ENCODE measurements at places on chromosomes 1 and 21.

DNA sequence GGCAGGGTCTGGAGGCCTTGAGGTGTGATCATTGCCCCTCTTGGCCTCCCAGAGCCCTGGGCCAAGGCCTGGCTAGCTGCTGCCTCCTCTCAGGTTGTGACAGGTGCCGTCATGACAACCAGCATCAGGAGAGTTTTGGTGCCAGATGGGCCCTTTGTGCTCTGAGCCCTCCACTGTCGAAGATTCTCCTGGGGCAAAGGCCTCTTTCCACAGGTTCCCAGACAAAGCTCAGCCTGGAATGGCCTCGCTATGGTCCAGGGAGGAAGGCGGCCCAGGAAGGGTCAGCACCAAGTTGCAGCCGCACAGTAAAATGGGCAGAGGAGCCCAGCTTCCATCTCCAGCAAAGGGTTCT, 78.4 kb downstream of the ALPL start:
- DNase-seq = no peak

- no peak for DNase-seq
Measured at GRCh38 chr1:156203331-156203730, 9.4 kb downstream of the SLC25A44 start.

- peak; percentile 6 for DNase-seq
Measured at GRCh38 chr21:41432562-41433460, 6.8 kb downstream of the MX1 start.

DNA sequence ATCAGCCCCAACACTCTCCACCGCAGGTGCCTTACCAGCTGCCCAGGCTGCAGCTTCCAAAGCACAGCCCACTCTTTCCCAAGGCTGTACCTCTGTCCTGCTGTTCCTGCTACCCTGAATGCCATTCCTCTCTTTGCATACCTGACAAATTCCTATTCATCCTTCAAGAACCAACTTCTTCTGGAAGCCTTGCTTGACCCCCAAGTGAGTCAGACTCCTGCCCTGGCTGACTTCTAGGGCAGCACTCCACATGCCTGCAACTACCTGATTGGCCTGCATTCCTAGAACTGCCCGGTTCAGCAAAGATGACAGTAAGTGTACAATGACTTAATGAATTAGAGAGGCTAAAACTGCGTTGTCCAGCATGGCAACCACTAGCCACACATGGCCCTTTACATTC, 20.8 kb upstream of the PDZK1IP1 start:
- no peak for DNase-seq

DNA sequence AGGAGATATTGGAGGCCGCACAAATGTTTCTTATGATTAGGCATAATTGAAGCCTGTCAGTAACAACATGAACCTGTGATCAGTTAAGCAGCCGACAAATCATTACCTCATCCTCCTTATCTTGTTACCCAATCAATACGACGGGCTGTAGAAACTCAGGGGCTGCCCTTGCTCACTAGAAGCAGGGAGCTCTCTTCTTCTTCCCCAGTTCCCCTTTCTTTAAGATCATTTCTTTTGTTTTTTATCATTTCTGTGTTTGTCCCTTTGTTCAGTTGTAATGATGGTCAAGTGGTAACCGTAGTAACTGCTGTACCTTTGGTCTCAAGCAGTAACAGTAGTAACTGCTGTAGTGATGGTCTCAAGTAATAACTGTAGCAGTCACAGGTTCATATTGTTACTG, 13.8 kb upstream of the FCGR2A start:
- DNase-seq = no peak

- no peak for DNase-seq
Measured at GRCh38 chr21:41228006-41228370, 60.0 kb downstream of the BACE2 start.

- DNase-seq = no peak
Measured at GRCh38 chr1:52072291-52072690, 16.2 kb downstream of the BTF3L4 start.

- DNase-seq = no peak
Measured at GRCh38 chr21:35896060-35896459, 164.3 kb downstream of the SETD4 start.

- DNase-seq = peak; percentile 43
Measured at GRCh38 chr1:153509729-153510354, 25.9 kb downstream of the S100A6 start.

DNA sequence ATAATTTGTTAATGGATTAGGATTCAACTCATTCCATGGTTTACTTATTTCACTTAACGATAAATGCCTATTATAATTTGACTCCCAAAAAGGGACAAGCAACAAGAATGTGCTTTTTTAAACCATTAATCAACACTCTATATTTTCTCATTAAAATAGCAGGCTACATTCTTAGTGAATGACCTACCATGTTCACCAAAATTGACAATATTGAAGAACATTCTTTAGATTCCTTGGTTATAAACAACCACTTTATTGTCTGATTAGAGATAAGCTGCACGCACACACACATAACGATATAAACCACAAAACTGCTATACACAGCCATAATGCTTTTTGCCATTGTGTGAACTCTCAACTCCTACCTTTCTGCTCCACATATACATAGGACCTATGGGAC, 75.4 kb upstream of the LRRC7 start:
- no peak for DNase-seq
